ENCODE measurements at places on chromosomes 7 and 10.

GRCh38 chr7:91266689-91267090 lies 2.5 kb downstream of the FZD1 start:
- DNase-seq: no peak

- DNase-seq: no peak
Observed at GRCh38 chr10:1324903-1325302, 268.7 kb downstream of the WDR37 start.

GRCh38 chr7:105940109-105940508 lies 23.0 kb upstream of the CDHR3 start:
- DNase-seq: no peak

- DNase-seq: no peak
Observed at GRCh38 chr10:132303361-132304115, 4.2 kb downstream of the STK32C start.

DNA sequence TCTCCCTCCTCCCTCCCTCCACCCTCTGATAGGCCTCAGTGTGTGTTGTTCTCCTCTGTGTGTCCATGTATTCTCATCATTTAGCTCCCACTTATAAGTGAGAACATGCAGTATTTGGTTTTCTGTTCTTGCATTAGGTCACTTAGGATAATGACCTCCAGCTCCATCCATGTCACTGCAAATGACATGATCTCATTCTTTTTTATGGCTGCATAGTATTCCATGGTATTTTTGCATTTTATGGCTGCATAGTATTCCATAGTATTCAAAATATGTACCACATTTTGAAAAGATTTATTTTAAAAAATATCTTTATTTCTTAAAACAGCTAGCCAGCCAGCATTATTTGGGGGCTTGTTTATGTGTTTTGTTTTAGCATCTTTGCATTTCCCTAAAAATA lies 275.6 kb downstream of the SFMBT2 start:
- DNase-seq: no peak

DNA sequence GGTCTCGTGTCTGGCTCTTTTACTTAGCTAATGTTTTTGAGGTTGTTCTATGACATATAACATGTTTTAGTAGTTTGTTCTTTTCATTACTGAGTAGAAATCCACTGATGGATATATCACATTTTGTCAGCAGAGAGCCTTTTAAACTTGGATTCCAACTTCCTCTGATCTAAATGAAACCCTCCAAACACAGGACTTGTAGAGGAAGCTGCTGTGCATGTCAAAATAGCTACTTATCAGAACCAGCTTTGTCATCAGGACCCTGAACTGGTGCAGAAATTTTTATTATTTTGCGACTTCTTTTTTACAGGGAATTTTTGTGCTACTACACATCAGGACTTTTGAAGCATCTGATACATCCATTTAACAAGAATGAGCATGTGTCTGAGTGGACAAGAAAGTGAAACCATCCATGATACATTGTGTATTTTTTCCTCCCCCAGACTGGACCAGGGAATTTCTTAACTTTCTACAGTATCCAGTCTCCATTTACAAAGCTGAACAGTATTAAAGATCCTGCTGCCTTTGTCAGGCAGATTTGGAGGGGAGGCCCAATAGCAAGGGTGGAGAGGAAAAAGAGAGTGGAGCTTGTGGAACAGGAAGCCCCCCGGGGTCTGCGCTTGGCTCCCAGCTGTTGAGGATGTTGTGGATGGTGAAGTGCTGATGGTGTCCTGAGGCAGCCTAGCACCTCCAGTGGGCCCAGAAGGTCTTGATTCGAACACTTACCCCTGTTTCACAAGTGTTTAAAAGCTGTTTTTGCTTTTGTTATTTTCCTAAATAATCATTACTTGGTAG lies 29.3 kb upstream of the MTPAP start:
- DNase-seq: no peak

DNA sequence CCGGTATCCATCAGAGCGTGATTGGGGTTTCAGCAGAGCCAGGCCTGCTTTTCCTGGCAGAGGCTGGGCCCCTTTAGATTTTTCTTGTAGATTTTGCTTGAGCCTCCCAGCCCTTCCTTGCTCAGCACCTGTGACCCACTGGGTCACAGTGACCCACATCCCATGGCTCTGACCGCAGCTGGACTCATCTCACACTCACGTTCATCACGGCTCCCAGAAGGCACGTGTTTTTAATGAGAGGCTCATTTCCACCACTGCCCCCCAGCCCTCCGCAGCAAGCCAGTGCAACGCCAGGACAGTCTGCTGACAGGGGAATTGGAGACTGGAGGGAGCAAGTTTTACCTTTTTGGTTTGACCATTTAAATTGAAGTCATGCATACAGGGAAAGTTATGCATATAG lies 155.7 kb downstream of the CUX1 start:
- DNase-seq: no peak

DNA sequence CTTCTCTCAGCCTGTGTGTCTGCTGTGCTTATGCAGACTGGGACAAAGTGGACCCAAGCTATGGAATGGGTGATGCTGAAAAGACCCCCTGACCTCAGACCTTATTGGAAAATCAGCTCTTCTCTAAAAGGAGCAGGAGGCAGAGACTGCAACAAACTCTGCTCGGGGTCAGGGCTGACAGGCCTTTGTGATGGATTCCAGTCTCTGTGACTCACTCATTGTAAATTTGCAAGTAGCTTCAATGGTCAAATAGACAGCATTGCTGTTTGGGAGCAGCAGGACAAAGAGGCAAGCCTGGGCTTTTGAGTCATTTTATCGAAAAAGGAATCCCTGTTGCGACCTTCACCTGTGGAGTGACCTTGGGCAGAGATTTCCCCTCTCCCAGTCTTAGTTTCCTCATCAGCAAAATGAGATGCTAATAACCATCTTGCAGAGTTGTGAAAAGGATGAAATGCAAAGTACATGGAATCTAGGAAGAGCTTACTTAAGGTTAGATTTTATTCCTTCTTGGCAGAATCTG lies 26.1 kb upstream of the GPR26 start:
- DNase-seq: no peak

DNA sequence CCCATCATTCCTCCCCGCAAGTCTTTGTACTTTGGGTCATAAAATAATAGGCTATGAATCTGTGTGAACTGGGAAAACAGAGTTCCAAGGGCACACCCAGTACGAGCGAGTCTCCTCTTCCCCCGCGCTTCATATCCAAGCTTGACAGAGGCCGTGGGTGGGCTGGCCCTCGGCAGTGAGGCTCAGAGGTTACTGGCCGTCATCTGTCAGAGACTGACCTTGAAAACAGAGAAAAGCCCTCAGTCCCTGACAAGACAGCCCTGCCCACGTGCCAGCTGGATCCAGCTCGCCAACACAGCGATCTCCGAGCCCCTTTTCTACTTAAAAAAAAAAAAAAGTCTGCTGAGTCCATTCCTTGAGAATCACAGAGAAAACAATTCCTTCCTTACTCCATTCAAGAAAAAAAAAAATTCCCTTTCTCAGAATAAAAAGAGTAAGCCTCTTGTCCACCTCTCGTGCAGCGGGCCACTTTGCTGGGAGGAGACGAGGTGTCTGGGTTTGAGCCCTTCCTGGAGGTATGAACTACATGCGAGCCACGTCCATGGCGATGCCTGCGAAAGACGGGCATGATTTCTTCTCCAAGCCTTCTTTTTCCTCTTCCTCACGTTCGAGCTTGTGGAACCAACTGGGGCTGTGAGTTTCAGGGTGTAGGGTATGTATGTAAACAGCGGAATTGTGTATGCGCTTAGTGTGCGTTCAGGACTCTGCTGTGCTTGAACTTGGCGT lies 744 bp upstream of the BICC1 start:
- DNase-seq: no peak

DNA sequence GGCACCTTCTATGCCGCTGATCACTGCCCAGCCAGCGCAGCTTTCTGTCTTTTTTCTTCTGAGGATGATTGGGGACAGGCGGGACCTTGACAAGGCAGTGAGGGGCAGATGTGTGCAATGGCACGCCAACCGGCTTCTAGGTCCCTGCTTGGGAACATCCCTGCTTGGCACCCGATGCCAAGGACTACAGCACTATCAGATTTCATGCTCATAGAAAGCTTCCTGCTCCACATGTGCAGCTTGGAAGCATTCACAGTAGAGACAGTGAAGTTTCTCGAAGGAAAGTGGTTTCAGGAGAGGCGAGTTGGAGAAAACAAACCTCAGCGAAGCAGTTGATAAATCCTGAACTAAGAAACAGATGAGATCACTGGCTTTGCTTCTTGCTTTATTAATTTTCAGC lies 267.5 kb upstream of the HABP2 start:
- no peak for DNase-seq

DNA sequence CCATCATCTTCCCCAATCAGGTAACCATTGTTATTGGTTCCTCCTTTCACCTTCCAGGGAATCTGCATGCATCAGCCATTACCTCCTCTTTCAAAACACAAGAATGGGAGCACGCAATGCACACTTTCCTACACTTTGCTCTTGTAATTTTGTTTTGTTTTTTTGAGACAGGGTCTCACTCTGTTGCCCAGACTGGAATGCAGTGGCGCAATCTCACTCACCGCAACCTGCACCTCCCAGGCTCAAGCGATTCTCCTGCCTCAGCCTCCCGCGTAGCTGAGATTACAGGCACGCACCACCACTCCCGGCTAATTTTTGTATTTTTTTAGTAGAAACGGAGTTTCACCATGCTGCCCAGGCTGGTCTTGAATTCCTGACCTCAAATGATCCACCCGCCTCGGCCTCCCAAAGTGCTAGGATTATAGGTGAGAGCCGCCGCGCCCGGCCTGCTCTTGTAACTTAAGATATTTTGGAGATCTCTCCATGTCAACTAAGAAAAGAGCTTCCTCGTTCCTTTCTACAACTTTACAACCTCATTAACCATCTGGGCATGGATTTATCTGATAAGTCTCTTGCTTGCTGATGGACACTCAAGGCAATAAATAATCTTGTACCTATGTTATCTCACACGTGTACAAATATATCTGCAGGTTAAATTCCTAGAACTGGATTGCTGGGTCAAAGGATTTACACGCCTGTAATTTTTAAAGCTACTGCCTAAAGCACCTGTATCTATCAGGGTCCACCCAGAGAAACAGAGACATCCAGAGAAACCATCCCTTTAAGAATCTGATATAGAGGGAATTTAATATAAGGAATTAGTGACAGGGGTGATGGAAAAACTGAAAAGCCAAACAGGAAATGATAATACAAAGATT lies 4.2 kb downstream of the CYTH3 start:
- no peak for DNase-seq

GRCh38 chr10:75181073-75181472 lies 29.5 kb upstream of the VDAC2 start:
- DNase-seq: no peak

DNA sequence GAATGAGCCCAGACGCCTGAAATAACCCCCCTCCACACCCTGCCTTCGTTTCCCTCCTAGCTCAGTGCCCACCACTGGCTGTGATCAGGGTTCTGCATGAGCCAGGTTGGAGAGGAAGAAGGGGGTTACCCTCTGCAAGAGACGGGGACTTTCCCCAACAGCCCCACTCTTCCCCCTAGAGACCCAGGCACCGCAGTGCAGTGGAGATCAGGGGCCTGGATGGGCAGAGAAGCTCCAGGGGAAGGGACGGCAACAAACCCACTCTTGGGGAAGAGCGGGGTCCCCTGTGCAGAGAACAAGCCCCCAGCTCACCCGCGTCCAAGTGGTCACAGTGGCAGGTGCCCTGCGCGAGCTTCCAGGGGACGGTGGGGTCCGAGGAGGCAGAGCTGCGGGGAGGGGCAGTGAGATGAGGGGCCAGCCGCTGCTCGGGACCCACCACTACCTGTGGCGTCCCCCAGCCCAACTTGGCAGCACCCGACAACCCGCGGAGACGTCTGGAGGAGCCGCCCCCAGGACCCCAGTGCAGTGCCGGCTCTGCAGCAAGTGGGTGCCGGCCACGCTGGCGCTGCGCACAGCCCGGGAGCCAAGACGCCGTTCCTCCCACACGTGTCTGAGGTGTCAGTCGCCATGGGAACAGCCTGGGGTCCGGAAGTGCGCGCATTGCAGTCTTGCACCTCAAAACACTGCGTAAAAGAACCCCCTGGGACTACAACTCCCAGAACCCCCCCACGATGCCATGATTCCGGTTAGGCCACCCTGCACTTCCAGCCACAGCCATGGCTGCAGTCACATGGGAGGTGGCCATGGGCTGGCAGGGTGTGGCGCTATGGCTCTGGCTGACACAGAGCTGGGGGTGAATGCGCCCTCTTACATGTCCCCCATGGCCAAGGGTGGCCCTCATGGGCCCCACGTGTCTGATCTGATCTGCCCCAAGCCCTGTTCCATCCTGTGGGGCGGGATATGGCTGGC lies 45.8 kb upstream of the WIPI2 start:
- no peak for DNase-seq
